ENCODE measurements at places on chromosomes 6 and 20.

GRCh38 chr6:105909106-105909505 lies 177.0 kb upstream of the PRDM1 start:
- DNase-seq: no peak

- DNase-seq: no peak
These were observed 17.3 kb upstream of the HLA-G start for GRCh38 chr6:29810371-29810770.

DNA sequence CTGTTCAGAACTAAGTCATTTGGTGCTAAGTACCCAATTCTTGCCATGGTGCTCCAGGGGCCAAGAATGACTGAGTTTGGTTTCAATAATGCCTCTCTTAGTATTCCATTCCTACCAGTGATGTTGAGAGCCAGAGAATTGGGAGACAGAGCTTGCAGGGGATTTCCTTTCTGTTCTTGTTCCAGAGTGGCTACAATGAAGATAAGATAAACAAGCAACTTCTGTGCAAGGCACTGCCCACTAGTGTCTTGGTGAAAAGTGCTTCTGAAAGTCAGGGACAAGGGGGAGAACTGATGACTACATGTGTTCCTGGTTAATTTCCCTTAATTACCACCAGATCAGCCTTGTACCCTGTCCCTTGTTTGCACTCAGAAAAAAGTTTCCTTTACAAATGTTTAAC lies 421.6 kb downstream of the BCKDHB start:
- DNase-seq: no peak

DNA sequence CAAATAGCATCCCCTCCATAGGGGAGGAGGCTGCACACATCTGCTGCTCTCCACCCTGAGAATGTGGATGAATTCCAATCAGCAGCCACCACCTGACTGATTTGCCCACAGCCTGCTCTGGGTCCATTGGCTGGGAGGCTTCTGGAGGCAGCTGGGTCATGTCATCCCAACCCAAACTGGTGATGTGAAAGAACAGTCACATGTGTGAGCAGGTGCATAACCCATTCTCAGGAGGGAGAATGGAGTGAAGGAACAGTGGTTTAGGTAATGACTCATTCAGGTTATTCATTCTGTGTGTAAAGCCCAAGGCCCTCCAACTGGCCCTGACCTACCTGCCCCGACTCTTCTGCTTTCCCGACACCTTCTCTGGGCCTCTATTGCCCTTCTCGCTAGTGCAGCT lies 90.9 kb upstream of the GCM1 start:
- DNase-seq: no peak

DNA sequence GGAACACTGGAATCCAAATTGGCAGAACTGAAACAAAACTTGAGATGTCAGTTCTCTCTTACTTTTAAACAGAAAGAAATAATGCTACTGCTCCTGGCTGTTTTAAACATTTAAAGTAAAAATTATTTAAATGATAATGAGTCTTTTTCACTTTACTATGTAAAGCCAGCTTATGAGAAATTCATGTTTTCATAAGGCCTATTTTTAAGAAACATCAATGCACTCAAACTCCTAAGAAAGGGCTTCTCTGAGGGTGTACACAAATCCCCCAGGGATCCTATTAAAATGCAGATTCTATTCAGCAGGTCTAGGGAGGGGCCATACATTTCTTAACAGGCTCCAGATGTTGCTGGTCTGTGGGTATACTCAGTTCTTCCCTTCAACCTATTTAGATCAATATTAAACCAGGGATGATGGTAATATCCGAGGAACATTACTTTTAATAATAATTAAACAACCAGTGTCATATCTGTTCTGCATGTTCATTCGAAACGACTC lies 2.3 kb downstream of the FERMT1 start:
- no peak for DNase-seq

- DNase-seq: peak; percentile 2
These were observed 401.0 kb downstream of the PAX1 start for GRCh38 chr20:22106308-22106938.

- no peak for DNase-seq
These were observed 17.4 kb downstream of the HFE start for GRCh38 chr6:26104457-26105108.

- DNase-seq: no peak
These were observed 28.5 kb downstream of the RSPO3 start for GRCh38 chr6:127146932-127147331.

- no peak for DNase-seq
These were observed 473.5 kb downstream of the UTRN start for GRCh38 chr6:144758602-144759001.

DNA sequence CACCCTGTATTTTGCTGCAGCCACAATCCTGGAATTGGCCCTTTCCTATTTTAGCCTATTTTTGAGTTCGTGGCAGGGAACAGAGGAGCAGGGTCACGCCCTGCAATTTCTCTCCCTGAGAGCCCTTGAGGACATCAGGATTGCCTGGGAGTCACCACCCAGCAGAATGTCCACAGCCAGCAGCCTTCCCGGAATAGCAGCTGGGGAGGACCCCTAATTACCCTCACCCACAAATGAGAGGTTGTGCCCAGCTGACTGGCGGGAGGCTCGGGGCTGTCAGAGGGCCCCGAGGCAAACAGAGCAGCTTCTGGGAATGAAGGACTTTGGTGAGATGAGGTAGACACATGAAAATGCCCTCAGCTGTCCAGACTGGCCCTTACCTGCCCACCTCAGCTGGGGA lies 165.1 kb downstream of the PREX1 start:
- no peak for DNase-seq

DNA sequence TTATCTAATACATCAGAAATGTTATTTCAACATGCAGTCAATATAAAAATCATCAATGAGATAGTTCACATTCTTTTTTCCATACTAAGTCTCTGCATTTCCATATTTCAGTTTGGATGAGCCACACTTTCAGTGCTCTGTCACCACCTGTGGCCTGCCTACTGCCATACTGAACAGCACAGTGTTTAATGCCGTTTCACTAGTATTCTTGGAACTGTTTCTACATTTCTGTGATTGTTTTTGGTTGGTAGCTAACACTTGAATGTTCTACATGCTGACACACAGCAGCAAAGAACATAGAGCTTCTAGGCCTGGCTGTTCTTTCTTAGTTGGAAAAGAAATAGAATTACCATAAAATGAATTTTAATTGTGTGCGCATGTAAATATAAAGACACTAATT lies 61.4 kb upstream of the KIF25 start:
- no peak for DNase-seq

GRCh38 chr20:57393321-57394120 lies 2.3 kb downstream of the RBM38 start:
- no peak for DNase-seq

DNA sequence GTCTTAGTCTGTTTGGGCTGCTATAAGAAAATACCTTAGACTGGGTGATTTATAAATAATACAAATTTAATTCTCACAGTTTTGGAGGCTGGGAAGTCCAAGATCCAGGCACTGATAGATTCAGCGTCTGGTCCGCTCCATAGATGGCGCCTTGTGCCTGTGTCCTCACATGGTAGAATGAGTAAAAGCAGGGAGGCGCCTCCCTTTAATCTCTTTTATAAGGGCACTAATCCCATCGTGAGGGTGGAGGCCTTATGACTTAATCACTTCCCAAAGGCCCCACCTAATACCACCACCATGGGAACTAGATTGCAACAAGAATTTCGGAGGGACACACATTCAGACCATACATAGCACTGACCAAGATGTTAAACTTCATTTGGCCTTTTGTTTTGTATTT lies 91.2 kb upstream of the TMEM181 start:
- no peak for DNase-seq

- no peak for DNase-seq
These were observed 577 bp upstream of the SCAND1 start for GRCh38 chr20:35954907-35955251.

DNA sequence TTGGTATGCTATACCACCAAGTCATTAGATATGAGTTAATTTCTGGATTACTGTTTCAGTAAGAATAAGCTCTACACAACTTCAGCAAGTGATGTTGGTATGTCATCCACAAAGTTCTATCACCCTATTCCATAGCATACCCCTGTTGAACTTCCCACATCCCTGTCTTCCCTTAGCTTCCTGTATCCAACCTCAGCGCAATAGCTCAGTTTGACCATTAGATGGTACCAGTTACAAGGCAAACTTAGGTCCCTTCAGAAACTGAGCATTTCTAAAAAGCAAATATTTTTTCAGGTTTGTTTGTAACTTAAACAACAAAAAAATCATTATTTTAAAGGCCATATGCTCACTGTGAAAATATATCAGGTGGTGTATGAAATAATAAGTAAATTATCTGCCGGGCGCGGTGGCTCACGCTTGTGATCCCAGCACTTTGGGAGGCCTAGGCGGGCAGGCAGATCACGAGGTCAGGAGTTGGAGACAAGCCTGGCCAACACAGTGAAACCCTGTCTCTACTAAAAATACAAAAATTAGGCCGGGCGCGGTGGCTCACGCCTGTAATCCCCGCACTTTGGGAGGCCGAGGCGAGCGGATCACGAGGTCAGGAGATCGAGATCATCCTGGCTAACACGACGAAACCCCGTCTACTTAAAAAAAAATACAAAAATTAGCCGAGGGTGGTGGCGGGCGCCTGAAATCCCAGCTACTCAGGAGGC lies 8.8 kb upstream of the MOG start:
- no peak for DNase-seq

- DNase-seq: no peak
These were observed 101.2 kb upstream of the CITED2 start for GRCh38 chr6:139475646-139476045.

DNA sequence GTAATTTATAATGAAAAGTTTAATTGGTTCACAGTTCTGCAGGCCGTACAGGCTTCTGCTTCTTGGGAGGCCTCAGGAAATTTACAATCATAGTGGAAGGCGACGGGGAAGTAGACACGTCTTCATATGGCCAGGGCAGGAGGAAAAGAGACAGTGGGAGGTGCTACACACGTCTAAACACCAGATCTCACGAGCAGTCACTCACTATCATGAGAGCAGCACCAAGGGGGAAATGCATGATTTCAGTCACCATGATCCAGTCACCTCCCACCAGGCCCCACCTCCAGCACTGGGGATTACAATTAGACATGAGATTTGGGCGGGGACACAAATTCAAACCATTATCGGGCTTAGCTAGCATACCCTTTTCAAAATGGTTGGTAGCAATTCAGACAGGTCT lies 41.2 kb downstream of the EIF2S2 start:
- DNase-seq: no peak

- DNase-seq: no peak
These were observed 20.0 kb upstream of the SNTA1 start for GRCh38 chr20:33463332-33464101.

DNA sequence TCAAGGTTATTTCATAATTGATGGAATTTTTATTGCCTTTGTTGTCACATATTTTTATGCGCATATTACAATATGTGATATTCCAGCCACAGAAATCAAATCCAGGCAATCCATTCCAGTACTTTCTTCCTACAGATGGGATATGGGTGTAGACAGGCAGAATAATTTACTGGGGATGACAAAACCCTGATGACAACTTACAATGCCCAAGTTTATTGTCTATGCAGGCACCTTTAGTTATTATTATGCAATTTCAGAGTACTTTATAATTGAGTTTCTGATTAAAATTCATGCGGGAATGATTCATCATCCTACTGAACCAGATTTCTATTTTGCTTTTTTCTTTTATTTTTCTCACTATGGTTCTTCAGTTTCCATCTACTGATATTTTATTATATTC lies 358.7 kb downstream of the LMBRD1 start:
- DNase-seq: no peak

Data from spinal cord (tissue), 10 donors.